IPS-NIHi11 (cell line): ENCODE measurements at places on chromosomes 3 and 15.

GRCh38 chr15:23074684-23075083 is 35.3 kb upstream of the TUBGCP5 start:
- no peak for DNase-seq

GRCh38 chr3:162368417-162368816 is 871.8 kb downstream of the OTOL1 start:
- no peak for DNase-seq

DNA sequence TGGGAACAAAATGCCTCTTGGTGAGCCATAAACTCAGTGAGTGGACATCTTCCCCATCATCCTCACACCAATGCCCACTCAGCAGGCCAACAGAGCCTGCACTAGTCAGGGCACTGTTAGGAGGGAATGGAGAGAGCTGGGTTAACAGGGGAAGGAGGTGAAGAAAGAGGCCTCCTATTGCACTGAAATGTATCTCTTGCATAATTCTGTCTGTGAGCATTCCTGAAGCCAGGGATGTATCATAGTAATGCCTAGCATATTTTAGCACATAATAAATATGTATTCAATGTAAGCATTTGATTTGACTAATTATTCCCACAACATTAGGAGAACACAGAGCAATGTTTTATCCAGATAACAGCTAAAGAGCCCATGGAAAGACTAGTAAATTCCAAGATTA is 81.2 kb downstream of the ANO10 start:
- DNase-seq = no peak

DNA sequence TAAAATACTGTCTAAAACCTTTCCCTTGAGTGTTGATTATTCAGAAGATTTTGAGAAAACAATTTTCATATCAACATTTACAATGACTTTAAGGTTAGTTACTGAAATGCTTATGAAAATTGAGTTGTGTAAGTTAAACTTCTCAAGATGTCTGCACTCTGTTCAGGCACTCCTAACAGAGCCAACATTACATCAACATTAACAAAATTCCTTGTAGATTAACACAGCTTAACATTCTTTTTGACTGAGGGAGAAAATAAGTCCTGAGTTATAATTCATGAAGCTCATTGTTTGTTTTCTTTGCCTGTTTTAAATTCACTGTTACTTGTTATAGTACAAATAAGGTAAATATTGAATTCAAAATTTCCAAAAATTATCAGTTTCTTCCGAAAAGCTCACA is 9.0 kb downstream of the ACKR4 start:
- no peak for DNase-seq

- no peak for DNase-seq
Observed at GRCh38 chr15:98612490-98613110, 35.7 kb upstream of the IGF1R start.

DNA sequence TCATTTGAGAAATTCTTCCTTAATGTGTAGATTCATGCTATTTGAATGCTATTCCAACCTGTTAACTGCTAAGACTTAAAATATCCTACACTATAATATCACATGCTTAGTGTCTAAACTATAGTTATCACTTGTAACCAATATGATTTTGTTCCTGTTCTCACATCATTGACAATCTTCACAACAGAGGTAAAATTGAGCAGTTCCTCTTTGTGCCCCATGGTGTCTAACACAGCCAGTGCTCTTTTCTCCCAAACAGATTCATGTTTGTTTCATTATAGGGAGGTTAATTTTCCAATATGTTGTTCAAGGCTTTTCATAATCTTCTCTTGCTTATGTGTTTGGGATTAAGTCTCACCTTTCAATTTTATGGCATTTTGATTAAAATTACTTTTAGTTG is 591.1 kb downstream of the ZPLD1 start:
- DNase-seq = no peak

- no peak for DNase-seq
Observed at GRCh38 chr15:51708013-51708412, 26.7 kb downstream of the SCG3 start.

DNA sequence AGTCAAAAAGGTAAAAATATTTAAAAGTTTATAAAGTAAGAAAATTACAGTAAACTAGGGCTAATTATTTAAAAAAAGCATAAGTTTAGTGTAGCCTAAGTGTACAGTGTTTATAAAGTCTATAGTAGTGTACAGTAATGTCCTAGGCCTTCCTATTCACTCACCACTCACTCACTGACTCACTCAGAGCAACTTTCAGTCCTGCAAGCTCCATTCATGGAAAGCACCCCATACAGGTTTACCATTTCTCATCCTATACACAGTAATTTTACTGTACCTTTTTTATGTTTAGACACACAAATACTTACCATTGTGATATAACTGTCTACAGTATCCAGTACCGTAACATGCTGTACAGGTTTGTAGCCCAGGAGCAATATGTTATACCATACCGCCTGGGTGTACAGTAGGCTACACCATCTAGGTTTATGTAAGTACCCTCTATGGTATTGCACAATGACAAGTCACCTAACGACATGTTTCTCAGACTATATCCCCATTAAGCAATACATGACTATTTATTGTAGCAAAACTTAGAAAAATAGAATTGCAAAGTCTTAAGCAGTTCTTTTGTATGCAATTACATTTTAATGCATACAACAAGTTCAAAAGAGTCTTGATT is 19.5 kb downstream of the AVEN start:
- DNase-seq = no peak

- no peak for DNase-seq
Observed at GRCh38 chr3:56813653-56813960, 11.9 kb upstream of the ARHGEF3 start.

DNA sequence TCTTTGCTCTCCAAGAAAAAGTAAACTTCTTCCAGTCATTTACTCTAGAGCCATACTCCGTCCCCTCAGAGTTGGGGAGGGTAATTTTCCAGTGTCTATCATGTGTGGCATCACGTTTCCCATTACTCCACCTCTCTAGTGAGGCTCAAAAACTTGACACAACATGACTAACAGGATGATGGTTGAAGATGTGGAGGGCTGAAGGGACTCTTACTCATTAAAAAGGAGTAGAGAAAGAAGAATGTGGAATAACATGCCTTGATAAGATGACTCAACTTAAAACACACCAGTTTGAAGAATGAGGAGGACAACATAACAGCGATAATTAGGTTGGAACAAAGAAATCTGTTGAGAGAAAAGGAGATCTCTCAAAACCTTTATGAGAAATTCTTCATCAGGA is 894.3 kb downstream of the OTOL1 start:
- DNase-seq = no peak

DNA sequence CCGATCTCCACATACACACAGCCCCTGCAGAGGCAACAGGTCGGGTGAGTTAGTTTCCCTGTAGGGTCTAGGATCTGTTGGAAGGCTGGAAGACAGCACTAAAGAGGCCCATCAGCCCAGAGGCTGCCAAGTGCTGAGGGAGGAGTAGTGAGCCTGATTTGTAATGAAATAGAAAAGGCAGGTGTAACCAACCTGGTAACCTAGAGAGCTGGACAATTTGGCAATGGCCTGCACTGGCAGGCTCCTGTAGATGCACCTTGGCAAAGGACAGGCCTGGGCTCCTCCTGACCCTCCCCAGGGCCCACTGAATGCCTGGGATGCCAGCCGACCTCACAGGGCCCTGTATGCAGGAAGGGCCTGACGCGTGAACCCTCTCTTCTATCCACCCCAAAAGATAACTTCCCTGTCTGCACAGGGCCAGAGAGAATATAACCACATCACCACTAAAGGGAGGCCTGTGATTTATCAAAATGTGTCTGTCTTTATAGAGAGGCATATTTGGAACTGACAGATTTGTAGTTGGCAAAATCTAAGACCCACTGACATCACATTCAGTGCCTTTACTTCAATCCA is 225.1 kb upstream of the CHRNA7 start:
- no peak for DNase-seq

GRCh38 chr3:173644086-173645082 is 246.8 kb downstream of the NLGN1 start:
- DNase-seq = no peak

DNA sequence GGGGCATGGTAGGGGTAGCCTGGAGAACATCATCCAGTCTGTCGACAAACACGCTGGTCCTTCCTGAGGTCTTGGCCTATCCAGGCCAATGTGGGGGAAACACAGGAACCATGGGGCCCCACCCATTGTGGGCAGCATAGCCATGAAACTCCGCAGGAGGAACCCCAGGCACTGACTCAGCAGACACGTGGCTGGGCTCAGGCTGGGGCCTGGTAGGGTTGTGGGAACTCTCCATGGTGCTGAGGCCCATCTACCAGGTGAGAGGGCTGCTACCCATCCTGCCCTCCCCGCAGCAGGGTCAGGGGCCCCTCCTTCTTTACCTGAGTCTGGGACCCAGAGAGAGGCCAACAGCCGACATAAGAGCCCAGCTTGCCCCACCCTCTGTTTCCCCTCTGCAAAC is 22.6 kb upstream of the CACNA2D2 start:
- DNase-seq = peak; percentile 93

DNA sequence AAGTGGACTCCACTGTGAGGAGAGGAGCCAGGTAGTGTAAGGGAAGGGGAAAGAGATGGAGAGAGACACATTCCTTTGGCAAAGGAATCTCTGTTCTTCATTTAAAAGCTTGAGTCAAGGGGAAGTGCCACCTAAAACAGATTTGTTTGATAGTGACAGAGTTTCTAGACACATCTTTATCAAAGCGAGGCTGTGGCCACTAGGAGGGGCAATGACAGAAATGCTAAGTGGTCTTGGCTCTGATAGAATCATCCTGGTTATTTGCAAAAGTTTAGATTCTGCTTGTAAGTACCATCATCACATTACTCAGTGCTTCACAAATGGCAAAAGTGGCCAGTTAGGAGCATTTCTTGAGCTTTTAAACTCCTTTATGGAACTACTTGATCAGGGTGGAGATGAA is 261.4 kb downstream of the CNTN3 start:
- peak; percentile 14 for DNase-seq

DNA sequence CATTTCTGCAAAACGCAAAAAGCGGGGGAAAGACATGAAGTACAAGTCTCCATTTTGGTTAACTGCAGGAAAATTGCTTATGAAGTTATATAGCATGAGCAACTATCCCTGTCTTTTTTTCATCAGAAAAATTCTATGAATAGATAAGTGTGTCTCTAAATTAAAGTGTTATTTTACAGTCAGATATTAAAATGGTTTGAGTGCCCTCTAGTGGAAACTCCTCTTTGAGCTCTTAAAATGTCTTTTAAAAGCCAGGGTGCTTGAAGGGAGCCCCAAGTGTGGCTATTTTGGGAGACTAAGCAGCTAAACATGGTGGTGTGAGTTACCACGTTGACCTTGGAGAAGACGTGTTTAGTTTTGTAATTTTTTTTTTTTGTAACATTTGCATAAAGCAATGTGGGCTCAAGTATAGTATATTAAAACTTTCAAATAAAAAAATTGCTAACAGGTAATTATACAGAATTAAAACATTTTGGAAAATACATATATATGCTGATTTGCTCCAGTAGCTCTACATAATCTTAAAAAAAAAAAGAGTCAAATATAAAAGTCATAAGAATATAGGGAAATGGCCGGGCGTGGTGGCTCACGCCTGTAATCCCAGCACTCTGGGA is 77.2 kb downstream of the PPP2R3A start:
- DNase-seq = peak; percentile 50

GRCh38 chr3:112579232-112579631 is 17.4 kb downstream of the SLC35A5 start:
- DNase-seq = no peak

DNA sequence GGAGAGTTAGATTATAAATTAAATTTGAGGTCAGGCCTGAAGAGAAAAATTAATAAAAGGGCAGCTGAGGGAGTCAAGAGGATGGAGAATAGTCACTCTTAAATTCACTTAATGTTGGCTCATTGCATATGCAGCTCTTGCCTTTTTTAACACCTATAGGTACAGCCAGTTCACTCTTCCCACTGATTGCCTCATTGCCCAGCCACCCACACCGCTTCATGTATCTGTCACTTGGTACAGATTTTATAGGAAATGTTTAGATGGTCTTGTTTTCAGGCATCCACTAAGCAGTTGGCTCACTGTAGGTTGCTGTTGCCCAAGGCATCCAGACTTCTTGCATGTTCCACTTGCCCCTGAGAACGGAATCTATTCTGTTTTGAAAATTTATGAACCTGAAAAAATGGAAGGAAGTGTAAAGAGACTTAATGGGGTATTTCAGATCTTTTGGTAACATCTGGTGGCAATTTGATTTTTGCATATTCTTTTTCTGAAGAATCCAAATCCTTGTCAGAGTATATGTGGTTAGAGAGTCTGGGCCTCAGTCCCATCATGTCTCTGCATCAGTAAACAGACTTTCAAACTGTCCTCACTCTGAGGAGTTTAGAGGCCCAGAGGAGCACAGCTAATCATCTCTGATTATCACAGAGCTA is 151.9 kb downstream of the RBPMS2 start:
- no peak for DNase-seq

DNA sequence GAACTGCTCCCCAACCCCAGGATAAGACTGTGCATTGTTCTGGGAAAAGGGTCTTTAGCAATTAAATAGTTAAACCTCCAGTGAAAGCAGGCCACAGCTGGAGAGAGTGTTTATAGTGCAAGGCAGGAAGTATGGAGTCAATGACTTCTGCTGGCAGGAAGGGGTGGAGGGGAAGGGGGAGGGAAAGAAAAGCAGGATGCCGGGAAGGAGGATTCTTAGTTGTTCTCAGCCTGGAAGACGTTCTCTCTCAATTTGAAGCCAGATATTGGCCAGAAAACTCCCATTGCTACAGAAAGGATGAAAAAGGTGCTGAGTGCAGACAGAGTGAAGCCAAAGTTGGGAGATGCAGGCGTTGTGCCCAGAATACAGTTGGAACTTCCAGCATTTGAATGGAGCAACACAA is 35.7 kb upstream of the ACTL6A start:
- DNase-seq = peak; percentile 84

DNA sequence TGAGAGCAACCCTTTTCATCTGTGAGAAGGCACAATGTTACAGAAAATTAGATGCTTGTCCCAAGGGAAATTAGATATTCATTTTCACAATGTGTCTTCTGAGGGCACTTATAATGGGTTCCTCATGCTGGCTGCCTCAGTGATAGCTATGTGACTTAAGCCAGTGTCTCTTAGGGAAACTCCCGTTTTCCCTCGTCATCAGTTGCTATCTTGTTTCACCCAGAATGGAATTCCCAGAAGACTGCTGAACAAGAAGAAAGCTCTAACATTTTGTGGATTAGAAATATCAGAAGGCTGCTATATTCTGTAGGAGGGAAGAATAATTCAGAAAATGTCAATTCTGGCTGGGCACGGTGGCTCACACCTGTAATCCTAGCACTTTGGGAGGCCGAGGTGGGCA is 67.9 kb upstream of the WDR72 start:
- DNase-seq = no peak
